ENCODE measurements at places on chromosomes 7 and 10.
A peak's percentile ranks its signal among the peaks of the same experiment; 100 is the strongest.

- no peak for DNase-seq
Measured at GRCh38 chr7:123888192-123888591, 36.8 kb upstream of the SPAM1 start.

- no peak for DNase-seq
Measured at GRCh38 chr7:92633211-92633906, 43.2 kb upstream of the FAM133B start.

DNA sequence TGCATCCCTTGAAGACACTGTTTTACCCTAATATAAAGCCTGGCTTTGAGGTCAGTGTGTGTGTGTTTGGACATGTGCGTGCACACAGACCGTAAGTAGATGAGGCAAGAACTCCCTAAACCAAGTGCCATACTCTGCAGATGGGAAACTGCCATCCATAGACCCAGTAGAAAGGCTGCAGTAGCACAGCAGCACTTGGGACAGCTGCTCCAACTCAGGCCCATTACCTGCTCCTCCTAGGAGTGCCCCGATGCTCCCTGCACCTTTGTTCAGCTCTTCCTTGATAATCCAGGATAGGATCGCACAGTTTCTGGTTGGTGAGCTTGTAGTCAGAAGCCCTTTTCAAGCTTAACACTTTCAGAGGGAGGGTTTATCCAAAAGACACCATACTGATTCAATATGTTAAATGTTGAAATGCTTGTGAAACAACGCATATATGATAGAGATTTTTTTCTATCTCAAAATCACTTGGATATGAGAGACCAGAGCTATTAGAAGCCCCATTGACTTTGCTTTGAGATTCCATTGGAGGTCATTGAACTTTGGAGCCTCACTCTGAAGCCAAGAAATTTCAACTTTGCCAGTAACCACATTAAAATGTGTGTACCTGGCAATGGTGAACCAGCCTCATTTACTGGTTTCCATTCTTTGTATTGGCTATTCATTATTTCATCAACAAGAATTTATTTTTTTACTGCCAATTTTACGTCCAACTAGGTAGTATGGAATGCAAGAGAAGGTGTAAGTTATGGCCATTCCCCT lies 757.0 kb upstream of the GALNT17 start:
- no peak for DNase-seq

DNA sequence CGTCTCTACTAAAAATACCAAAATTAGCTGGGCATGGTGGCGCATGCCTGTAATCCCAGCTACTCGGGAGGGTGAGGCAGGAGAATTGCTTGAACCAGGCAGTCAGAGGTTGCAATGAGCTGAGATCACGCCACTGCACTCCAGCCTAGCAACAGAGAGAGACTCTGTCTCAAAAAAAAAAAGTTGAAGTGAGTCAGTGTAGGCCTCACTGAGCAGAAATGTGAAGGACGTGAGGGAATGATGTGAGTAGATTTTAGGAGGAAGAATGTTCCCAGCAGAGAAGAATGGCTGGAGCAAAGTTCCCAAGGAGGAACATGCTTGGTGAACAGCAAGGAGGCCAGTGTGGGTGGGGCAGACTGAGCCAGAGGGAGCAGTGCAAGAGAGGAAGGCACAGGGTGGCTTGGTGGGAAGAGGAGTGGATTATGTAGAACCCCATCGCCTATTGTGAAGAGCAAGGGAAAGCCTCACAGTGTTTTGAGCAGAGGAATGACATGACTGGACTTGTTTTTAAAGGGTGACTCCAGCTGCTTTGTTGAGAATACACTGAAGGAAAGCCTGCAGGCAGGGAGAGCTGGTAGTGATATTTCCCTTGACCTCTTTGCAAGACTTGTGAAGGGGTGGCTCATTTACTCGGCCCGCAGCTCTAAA lies 708.7 kb downstream of the SUGCT start:
- DNase-seq: no peak

DNA sequence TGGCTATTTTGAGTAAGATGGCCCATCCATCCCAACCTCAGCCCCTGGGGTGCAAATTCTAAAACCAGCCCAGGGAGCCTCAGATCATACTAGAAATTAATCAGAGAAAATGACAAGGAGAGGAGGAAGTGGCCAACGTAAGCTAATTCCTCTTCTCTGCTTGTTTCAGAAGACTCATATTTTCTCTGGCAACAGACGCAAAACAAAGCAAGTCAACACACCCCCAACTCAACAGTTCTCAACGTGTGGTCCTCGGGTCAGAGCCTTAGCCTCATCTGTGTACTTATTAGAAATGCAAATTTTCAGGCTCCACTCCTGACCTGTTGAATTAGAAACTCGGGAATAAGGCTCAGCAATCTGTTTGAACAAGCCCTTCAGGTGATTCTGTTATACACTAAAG lies 413.9 kb upstream of the AUTS2 start:
- DNase-seq: no peak

GRCh38 chr7:131482800-131483199 lies 73.6 kb downstream of the PODXL start:
- DNase-seq: no peak

DNA sequence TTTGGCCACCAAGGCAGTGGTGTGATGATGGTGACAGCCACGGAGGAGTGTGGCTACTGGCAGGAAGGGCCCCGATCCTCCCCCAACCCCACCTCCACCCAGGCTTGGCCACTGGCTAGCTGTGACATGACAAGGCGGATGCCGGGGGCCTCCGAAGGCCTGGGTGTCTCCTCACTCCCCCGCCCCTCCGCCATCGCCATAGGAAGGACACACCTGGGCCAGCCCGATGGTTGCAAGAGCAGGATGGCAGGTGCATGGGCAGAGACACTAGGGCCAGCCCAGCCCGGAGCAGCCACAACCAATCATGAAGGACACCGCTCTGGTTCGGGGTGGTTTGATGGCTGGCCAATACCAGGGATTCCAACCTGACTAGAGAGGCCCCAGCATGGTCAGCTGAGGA lies 81.0 kb downstream of the PTPRN2 start:
- no peak for DNase-seq

DNA sequence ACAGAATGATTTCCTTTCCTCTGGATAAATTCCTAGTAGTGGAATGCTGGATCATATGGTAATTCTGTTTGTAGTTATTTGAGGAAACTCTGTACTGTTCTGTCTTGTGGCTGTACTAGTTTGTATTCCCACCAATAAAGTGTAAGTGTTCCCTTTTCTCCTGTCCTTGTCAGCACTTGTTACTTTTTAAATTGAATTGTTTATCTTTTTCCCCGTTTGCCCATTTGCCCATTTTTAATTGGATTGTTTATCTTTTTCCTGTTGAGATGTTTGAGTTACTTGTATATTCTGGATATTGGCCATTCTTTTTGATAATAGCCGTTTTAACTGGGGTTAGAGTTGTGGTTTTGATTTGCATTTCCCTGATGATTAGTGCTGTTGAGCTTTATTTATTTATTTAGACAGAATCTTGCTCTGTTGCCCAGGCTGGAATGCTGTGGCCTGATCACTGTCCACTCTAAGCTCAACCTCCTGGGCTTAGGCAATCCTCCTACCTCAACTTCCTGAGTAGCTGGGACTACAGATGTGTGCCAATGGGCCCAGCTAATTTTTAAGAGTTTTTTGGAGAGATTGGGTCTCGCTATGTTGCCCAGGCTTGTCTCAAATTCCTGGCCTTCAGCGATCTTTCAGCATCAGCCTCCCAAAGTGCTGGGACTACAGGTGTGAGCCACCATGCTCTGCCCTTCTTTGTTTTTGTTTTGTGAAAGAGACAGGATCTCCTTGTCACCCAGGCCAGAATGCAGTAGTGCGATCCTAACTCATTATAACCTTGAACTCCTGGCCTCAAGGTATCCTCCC lies 23.0 kb downstream of the BMPR1A start:
- no peak for DNase-seq

DNA sequence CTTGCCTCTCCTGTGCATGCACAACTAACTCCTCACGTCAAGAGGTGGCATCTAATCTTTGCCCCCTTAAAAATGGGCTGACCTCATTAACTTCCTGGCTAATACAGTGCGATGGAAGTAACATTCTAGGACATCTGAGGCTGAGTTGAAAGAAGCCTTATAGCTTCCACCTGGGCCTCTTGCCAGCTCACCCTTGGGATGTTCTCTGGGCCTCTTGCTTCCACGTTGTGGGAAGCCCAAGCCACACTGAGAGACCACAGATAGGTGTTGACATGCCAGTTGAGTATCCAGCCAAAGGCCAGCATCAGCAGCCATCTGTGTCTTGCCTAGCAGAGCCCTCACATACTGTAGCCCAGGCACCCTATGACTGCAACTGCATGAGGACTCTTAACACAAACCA lies 60.8 kb upstream of the GDF10 start:
- DNase-seq: no peak

GRCh38 chr7:102425639-102426267 lies 7.6 kb upstream of the ORAI2 start:
- peak; percentile 88 for DNase-seq

- no peak for DNase-seq
Measured at GRCh38 chr7:35351466-35351865, 97.6 kb upstream of the TBX20 start.

DNA sequence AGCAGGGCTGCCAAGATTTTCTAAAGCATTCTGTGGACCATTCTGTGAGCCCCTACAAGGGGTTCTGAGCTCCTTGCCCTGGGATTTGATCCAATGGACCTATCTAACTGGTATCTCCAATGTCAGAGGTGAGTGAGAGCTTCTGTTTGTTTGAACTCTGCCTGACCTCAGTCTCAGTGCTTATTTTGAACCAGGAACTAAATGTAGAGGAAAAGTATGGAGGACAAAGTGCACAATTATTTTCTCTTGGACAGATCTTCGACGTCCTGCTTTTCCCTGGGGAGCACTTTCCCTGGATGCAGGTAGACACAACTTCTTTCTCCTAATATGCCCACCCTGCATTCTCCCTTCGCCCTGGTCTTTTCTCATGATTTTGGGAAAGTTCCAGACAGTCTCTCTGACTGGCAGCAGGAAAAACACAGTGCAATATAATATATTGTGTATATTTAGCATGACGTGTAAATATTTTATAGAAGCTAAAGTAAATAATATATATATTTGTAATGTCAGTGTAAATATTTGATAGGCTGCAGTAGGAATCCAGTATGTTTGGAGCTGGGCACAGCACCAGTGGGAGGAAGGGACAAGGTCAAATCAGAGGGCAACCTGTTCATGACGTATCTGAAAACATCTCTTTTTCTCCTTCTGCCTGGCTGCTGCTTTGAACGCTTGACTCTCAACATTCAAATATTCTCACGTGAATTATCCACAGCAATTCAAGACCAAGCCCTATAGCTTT lies 184.0 kb upstream of the LYZL1 start:
- no peak for DNase-seq

DNA sequence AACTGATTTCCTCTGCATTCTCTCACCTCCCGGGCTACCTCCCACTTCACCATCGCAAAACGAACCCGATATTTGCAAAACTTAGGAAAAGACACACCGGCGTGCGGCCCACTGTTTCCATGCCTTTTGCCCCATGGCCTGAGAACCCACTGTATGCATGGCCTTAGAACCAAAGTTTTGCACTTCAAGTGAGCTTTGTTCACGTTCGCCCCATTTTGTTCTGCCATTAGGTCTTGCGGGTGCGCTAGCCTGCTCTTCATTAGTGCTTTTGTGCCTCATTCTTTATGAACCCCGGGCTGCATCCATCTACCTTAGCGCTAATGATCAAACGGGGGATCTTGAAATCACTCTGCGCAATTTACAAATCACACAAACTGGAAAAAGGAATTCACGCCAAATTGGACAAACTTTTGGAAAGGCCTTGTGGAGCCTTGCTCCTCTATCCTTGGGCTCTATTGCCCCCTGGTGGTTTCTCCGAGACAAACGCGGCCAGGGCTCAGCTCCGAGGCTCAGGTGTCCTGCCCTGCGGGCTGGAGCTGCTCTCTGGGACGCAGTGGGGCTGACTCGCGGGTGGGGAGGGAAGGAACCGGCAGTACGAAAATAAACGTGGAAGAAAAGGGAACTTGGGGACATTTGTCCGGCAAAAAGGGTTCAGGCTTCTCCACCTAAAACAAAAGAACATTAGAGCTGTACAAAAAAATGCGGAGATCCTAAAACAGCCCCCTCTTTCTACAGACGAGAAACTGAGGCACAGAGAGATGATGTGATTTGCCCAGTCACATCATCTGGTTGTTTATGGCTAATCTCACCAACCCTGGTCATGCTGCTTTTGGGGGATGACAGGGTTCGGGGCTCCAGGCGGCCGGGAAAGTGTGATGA lies 300.4 kb upstream of the NFE2L3 start:
- DNase-seq: peak; percentile 71

GRCh38 chr10:34206935-34207268 lies 608.2 kb downstream of the PARD3 start:
- DNase-seq: no peak

GRCh38 chr10:5013385-5013784 lies 9.7 kb upstream of the AKR1C2 start:
- DNase-seq: no peak

GRCh38 chr10:43874984-43875383 lies 226.3 kb upstream of the ZNF32 start:
- DNase-seq: no peak

- DNase-seq: no peak
Measured at GRCh38 chr10:84588971-84589370, 260.6 kb downstream of the CCSER2 start.

Data from activated T-cell treated with anti-CD3 and anti-CD28 coated beads, Interleukin-2, amount 50 U/mL, for 24 hours (primary cell).